Urinary bladder (tissue), 4 donors: ENCODE measurements at places on chromosomes 1 and 21.

GRCh38 chr1:12604114-12604874, 13.7 kb downstream of the DHRS3 start:
- DNase-seq, result no peak

DNA sequence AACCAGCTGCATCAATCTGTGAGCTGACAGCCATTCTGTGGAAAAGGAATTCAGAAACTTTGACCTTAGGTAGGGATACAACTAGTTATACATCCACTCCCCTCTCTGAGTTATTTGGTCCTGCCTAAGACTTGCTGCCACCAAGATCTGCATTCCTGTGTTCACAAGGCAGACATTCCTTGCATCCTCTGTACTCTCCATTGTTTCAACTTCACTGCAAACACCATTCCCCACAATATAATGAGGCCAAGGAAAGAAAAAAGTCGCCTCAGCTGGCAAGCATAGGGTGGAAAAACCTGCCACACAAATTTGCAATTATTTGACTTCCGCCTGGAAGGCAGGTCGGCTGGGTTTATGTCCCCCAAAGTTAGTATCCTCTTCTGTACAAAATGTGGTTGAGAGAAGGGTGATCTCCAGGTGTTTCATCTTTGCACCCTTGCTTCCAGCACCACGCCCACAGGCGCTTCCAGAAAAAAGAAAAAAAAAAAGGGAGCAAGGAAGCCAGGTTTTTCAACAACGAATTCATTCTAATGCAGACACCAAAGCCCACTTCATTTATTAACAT, 676 bp upstream of the CTTNBP2NL start:
- no peak for DNase-seq

GRCh38 chr1:9732123-9732971, 80.8 kb downstream of the PIK3CD start:
- DNase-seq, result no peak

- no peak for DNase-seq
Measured at GRCh38 chr1:222938986-222939385, 124.1 kb downstream of the DISP1 start.

- DNase-seq, result no peak
Measured at GRCh38 chr1:155278689-155279160, 1.5 kb downstream of the HCN3 start.

- DNase-seq, result no peak
Measured at GRCh38 chr1:92118826-92119225, 38.7 kb downstream of the BTBD8 start.

- DNase-seq, result no peak
Measured at GRCh38 chr1:54475946-54476516, 69.8 kb upstream of the SSBP3 start.

DNA sequence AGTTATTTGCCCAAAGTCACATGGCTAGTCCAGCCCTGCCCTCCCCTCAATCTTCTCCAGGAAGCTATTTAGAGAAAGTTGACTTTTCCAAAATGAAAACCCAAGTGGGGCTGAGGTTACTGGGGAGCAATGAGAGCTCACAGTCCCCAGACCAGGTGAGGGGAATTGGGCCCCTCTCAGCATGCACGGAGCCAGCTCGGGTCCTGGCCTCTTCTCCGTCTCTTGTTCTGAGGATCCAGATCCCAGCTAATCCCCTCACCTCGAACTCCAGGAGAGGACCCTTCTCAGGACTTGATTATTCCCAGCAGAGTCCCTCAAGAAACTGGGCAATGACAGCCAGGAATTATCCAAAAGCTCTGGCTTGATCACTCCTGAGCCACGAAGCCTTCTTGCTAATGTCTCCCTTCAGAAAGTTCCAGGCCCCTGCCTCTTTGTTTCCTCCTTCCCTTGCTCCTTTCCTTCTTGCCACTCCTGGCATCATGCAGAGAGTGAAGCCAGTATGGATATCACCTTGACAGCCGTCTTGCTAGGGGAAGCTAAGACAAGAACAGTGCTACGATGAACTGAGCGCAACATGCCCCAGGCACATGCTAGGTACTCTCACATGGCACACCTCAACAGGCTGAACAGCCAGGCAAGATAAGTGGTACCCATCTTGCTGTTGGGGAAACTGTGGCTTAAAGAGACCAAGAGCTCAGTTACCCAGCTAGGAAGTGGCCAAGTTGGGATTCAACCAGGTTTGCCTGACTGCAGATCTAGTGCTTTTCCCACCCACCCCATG, 51.9 kb downstream of the KLHDC7A start:
- DNase-seq, result no peak

DNA sequence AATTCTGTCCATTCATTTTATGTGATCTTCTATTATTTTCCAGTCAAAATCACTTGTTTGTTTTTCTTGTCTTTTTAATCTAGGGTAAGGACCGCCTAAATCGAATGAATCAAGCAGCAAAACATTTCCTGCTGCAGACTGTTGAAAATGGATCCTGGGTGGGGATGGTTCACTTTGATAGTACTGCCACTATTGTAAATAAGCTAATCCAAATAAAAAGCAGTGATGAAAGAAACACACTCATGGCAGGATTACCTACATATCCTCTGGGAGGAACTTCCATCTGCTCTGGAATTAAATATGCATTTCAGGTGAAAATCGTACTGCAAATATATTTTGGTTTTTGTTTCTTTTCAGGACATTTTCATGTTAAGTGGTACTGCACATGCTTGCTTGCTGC, 20.5 kb downstream of the CLCA4 start:
- DNase-seq, result no peak

- no peak for DNase-seq
Measured at GRCh38 chr1:166328956-166329355, 162.2 kb upstream of the FAM78B start.

DNA sequence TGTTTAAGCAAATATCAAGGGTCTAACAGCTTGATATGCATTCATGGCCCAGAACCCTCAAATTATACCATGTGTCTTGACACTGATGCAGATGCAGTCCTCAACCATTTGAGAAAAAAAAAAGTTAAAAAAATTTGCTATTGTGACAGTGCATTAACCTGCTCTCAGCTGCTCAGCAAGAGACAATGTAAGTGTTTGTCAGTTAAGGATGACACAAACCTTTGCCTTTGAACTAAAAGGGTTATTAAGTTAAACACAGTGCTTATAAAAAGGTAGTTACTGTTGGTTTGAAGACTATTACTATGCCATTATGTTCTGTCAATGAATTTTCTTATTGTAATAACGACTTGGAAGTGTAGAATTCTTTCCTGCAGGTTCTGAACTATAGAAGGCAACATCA, 655.6 kb upstream of the NEGR1 start:
- no peak for DNase-seq

- no peak for DNase-seq
Measured at GRCh38 chr1:40315795-40316594, 1.1 kb downstream of the COL9A2 start.

- DNase-seq, result no peak
Measured at GRCh38 chr1:228851193-228851592, 115.9 kb downstream of the RHOU start.

GRCh38 chr1:165080253-165080896, 276.1 kb downstream of the LMX1A start:
- DNase-seq, result no peak

DNA sequence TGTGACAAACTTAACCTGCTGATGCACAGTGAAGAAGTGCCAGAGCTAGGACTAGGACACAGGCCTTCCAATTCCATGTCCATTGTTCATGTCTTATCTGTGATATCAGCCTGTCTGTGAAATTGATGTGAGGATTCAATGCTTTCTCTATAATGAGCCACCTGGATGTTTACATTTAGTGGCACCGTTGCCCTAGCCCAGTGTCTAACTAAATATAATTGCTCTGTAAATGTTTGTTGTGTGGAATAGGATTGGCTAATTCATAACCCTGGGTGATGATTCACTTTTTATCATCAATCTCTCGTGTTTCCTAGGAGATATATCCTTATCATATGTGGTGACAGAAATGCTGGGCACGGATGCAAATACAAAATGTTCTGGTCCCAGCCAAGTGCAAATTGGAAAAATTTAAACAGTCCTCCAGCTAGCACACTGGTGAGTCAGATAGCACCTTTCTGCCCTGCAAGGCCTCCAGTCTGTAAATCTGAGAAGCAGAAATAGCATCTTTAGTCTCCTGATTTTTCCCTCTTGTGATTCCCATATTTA, 46.9 kb upstream of the GNG12 start:
- no peak for DNase-seq

DNA sequence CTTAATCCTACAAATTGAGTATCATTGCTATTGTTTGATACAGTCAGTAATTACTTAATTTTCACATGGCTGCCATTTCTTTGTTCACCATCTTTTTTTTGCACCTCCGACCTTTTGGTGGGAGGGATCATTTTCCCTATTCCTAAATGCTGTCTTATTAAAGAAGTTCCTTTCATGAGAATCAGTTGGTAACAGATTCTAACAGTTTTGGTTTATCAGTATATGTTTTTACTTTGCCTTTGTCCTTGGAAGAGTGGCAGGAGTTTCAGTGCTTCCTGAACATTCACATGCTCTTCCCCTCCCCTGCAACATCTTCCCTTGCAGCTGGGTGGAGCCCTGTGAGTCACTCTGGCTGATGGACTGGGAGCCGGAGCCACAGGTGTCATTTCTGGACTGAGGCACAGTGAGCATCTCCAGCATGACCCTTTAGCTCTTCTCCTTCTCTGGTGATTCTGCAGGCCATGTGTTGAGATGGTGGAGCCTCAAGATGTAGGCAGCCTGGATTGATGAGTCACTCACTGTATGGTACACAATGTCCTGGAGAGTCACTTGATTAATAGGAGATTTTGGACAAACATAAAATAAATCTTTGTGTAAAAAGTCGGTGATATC, 217.7 kb downstream of the URB2 start:
- DNase-seq, result no peak

DNA sequence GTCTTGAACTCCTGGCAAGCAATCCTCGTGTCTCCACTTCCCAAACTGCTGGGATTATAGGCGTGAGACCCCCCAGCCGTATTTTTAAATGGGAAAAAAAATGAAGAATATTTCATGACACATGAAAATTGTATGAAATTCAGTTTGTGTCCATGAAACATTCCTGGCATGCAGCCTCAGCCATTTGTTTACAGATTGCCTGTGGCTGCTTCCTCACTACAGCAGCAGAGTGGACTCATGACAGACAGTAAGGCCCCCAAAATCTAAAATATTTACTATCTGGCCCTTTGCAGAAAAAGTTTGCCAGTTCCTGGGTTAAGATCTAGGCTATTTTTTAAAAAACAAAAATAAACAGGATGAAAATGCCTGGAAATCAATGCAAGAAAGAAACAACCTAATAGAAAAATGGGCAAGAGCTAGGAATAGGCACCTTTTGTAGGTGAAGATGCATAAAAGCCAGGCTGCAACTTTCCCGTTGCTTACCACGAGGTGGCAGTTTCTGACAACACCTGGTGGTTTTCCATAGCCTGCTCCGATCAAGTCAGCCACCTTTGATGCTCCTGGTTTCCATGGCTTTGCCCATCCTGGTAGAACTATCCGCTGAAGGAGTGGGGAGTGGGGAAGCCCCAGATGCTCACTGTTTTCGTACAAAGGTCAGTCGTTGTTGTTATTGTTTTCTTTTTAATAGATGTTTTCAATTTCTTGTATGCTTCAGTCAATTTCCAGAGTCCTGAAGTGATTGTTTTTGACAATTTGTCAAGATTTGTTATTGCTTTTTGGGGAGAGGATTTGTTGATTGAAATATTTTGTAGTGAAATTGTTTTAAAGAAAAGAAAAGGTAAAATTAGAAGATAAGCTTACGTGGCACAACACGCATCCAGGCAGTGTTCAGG, 24.3 kb downstream of the UBE2Q1 start:
- DNase-seq, result no peak

DNA sequence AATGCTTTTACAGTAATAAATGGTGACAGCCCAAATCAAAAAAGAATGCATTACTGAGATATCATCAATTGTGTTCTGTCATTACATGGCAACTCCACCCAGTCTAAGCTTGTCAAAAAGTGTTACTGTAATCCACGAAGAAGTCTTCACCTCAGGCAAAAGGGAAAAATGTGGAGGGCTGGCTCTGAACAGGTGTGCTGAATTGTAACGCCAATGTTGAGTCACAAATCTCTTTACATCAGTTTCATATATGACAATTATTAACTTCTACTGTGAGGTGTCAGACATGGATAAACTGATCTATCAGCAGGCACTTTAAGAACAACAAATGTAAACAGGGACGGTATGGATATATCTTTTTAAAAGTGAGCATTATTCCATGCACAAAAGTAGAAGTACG, 98.5 kb upstream of the DMRTA2 start:
- DNase-seq, result no peak

DNA sequence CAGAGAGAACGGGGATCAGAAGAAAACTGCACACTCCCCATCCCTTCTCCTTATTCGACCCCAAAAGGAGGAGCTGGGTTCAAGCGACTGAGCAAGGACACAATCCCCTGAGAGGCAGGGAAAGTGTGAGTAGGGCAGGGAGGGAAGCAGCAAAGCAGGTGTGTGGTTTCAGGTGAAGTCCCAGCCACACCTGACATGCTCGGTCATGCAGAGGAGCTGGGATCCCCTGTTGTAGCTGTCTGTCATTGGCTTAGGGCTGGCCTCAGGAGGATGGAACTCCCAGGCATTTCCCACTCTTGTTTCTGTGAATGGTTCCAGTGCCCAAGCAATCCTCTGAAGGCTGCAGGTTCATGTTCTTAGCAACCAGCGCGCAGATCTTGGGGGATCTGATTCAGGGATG, 150.7 kb downstream of the DSCAM start:
- DNase-seq, result no peak

DNA sequence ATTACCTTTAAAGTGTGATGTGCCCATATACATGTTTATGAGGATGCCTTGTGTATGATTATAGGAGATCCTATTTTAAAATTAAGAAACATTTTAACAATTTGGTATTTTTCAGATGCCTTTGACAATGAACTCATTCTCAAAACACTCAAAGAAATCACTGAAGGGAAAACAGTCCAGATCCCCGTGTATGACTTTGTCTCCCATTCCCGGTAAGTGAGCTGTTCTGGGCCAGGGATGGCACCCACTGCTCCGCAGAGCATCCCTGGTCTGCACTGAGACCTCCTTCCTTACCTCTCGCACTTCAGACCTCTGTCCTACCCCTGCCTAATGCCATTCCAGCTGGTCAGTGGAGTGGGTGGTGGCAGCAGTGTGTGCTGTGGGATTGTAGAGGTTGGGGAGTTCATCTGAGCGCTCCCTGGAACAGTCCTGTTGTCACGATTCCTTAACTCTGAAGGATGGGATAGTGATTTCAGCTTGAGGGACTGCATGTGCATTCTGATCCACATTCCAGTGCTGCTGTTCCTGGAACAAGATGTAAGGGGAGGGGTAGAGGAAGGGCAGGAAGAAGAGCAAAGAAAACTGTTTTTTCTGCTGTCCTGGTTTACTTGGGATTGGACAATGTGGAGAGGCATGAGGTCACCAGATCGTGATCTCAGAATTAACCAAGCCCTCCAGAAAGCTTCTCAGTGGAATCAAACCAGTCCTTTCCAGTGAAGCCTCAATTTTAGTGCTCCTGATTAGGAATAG, 63.9 kb downstream of the UCK2 start:
- DNase-seq, result no peak
